ENCODE measurements at places on chromosomes 6 and 20.

DNA sequence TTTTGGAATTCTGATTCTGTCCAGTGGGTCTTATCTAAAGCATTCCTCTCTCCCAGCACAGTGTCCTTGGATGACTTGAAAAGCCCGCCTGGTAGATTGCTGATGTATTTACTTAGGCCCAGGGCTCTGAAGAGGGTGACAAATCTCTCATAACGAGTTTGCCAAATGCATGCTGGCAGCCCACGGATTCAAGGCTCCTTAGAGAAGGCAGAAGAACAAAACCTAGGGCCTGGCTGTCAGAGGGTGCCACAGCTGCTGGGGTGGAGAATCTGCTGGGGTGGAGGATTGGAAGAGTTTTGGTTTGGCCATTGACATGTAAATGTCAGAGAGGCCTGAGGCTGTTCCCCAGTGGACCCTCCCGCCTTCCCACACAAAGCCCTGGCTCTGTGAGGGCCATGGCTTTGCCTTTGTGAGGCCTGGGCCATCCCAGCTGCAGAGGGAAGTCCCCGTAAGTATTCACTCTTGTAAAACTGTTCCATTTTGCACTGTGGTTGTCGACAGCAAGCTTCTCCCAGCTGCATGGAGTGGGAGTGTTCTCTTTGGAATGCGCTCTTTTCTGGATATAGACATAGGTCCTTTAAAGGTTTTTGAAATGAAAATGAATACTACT is 50.3 kb downstream of the ANKRD6 start:
- DNase-seq, result no peak

DNA sequence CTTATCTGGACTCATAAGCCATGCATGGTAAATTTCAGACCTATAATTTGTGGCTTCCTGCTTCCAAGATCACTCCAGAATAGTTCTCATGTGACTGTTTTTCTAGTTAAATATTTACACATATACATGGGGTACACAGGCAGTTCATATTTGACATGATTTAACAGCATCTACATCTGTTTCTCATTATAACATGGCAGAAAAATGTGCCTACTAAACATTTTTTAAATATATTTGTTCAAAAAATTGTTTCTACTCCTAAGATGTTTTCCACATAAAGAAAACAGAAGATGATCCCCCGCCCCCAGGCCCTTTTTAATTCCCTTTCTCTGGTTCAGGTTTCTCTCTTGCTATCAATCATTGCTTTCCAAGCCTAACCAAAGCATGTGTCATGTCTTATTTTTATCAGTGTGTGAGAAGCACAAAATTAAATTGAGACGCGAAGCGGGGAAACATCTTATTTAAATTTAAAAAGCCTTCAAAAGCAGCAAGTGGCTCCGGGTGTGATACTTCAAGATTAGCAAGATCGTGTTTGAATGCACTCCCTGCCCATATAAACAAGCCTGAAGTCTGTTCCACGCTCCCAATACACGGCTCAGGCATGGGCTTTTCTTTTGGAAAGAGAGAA is 37.3 kb downstream of the IPCEF1 start:
- no peak for DNase-seq

DNA sequence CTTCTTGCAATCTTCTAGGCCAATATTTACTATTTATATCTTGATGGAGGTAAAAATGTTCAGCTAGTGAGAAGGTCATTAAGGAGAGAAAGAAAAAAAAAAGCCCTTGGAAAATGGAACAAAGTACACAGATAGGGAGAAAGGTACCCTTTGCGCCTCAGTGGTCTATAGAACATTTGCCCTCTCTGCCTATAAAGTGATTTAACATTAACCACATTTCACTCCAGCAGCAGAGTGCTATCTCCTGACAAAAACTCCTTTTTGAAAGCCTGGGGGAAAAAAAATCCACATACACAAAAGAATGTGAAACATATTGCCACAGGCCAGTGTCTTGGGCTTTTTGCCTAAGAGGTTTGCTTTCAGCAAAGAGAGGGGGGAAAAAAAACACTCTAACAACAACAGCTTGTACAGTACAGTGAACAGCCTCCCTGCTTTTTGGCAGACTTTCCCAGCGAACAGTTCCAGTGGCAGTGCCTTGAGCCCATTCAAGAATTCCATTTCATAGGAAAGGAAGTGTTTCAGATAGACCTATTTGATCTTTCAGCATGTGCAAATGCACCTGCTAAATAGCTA is 695 bp downstream of the ARHGAP18 start:
- DNase-seq, result no peak

DNA sequence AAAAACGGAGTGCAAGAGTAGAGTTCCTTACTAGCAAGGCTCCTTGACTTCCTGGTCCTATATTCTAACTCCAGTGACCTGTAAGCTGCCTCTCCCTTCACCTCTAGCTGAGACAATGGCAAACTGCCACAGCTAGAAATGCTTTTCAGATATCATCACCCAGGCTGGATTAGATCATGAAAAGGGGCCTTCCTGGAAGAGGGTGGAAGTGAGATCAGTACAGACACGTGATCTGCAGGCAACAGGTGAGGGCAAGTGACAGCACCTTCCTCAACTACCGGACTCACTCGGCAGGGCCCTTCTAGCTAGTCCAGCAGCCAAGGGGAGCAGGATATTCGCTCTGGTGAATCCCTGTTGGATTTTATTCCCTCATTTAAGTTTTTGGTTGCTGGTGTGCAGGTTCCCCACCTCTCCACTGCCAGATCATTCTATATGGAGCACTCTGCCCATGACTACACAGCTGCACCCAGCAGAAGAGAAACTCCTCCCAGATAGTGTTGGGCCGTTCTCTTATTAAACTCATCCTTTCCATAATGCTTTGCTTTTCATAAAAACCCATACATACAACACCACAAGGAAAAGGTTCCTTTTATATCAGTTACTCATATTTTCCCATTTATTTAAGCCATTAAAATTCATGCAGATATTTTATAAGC is 26.4 kb upstream of the FAM83C start:
- DNase-seq, result no peak

DNA sequence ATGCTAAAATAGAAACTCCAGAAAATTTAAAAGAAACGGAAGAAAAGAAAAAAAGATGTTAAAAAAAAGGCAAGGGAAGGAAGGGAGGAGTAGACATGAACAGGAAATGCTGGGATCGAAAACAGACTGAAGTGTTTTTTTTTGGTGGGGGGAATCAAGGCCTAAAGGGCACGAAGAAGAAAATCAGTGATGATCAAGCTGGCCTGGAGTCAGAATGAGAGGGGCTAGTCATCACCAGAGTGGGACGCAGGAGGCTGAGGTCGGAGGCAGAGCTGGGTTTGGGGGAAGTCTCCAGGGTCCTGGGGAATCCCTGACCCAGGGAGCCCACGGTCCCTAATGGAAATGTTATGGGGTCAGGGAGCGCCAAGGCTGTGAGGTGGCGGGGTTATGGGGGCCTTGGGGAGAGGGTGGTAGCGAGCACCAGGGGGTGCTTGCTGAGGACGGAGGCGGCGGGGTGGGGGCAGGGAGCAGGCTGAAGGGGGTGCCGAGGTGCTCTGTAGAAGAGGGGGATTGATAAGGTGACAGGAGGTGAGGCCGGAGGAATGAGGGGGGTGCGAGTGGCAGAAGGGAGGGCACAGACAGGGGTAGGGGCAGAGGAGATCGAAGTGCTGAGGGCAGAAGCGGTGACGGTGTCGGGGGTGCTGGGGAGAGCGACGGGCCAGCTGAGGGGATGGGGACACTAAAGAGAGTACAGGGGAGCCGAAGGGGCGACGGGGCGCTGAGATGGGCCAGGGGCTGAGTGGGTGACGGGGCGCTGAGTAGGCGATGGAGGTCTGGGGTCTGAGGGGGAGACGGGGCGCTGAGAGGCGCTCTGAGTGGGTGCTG is 684 bp downstream of the ZNFX1 start:
- peak; percentile 42 for DNase-seq

DNA sequence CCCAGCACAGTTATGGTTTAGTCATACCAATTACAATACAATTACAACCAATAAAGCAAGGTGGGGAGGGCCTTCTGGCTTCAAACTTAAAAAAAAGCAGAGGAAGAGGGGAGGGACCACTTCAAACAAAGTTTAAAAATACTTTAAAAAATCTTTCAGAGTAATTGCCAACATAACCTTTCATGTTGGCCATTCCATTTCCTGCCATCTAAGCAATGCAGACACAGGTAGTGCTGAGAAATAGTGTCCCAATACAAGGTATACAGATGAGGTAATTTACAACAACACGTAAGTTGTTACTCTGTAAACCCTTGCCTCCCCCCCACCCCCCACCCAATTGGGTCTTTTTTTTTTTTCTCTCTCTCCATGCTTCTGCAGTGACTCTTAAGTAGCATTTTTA is 18.8 kb upstream of the TBC1D20 start:
- DNase-seq, result no peak

DNA sequence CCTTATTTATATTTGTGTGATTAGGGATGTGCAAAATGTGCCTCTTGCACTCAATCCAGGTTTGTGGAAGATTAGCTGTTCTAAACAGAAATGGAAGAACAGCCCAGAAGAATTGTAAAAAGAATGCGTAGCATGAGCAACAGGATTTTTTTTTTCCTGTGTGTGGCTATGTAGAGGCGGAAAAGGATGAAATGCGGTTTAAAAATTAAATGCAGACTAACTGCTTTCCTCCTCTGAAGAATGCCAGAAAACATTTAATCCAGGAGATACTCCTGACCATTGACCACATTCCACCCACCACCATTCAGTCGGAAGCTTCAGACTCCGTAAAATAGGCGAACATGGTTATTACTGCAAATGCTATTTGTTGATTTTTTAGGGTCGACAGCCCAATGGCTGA is 83.4 kb downstream of the BMP6 start:
- DNase-seq, result no peak

DNA sequence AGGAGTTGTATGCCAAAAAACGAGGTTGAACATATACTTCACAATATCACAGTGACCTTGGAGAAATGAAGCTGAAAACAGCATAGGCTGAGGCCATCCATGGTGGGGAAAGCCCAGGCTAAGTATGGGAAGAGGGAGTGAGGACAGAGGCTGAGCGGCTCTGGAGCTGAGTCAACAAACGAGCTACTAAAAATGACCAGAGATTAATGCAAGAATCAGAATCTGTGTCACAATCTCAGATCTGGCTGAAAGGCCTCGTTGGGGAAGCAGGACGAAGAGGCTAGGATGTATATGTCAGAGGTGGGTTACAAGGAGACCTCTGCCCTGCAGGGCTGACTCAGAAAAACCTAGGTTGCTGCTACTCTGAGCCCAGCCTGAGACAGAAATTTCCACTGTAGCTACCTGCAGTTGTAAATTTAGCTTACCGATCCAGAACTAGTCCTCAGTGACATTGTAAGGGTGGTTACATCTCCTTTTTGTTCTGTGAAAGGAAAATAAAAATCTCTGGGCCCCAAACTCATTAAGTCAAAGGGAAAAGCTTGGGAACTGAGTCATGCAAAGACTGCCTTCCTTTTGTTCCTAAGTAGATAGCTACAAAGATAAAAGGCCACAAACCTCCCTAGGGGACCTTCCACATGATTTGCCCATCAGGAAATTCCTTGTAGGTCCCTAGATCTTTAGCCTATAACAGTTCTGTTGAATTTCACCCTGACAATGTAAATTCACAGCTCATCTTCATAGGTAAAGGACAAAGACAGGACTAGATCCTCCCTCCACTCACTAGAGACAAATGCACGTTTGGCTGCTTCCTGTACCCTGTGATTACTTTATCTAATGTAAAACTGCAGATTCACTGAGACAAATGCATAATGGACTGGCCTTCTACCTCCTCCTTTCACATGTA is 8.5 kb upstream of the TUBB2A start:
- no peak for DNase-seq

- DNase-seq, result no peak
These were observed 9.3 kb downstream of the BNIP5 start for GRCh38 chr6:36327226-36327918.

- DNase-seq, result no peak
These were observed 173.6 kb upstream of the MCHR2 start for GRCh38 chr6:100167585-100167984.

- DNase-seq, result no peak
These were observed 70.7 kb downstream of the SOBP start for GRCh38 chr6:107560657-107561056.

DNA sequence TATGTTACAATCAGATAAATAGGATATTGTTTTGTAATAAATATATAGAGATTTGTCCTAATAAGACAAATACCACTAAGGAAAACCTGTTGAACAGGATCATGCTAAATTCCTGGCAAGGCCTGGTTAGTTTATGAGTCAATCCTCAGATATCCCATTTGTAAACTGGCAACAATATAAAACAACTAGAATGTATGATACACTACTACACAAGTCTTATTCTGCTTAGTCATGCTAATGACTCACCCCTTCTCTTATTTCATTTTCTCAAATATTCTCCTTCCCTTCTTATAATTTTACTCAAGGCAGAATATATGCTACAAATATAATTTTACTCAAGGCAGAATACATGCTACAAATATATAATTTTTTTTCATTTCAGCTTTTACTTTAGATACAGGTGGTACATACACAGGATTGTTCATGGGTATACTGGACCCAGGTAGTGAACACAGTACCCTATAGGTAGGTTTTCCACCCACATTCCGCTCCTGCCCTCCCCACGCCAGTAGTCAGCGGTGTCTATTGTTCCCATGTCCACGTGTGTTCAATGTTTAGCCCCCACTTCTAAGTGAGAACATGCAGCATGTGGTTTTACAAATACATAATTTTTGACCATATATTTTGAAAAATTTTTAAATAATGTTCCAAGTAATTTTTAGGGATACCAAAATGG is 6.3 kb downstream of the OSER1 start:
- no peak for DNase-seq

GRCh38 chr6:160156842-160157241 is 35.2 kb downstream of the SLC22A1 start:
- DNase-seq, result no peak

DNA sequence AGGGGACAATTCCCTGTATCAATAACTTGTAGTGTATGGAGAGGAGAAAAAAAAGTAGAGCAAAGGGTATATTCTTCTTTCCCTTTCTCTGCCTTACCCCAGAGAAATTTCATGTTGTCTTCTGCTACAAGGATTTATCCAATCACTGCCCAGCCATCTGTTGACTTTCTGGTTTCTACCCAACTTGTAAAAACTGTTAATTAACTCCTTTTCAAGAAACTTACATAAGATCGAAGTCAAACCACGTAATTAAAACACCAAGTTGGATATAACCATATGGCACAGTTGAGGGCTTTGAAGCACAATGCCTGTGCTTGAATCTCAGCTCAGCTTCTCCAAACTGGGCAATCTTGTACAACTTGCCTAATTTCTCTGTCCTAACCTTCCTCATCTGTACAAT is 99.5 kb downstream of the MAN1A1 start:
- no peak for DNase-seq

Data from activated T-cell treated with anti-CD3 and anti-CD28 coated beads, Interleukin-2, amount 50 U/mL, for 1 hour (primary cell).